ENCODE measurements at places on chromosomes 2 and 18.

DNA sequence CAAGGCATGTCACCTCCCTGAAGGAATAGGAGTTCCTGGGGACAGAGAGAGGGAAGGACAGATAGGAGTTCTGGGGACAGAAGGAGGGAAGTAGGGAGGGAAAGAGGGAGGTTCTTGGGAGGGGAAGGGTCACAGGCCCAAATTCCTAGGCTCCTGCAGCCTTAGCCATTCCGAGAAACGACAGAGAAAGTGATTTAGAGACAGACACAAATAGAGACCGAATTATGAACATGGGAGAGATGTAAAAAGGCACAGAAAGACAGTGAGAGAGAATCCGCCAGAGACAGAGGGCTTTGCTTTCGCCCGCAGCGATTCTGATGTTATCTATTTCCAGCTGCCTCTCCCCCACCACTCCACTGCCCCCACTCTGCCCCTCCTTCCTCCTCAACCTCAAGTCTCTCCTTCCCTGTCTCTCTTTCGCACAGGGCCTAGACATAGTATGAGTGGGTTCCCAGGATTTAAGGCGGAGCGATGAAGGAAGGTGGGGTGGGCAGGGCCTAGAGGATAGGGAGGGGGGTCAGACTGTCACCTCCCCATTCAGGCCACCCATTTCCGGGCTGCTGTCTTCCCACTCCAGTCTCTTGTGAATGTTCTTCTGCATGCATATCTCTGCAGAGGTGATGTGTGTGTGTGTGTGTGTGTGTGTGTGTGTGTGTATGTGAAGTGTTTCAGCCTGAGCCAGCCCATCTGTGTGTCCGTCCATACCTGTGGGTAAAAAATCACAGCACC is 3.3 kb upstream of the WNT6 start:
- DNase-seq: no peak

DNA sequence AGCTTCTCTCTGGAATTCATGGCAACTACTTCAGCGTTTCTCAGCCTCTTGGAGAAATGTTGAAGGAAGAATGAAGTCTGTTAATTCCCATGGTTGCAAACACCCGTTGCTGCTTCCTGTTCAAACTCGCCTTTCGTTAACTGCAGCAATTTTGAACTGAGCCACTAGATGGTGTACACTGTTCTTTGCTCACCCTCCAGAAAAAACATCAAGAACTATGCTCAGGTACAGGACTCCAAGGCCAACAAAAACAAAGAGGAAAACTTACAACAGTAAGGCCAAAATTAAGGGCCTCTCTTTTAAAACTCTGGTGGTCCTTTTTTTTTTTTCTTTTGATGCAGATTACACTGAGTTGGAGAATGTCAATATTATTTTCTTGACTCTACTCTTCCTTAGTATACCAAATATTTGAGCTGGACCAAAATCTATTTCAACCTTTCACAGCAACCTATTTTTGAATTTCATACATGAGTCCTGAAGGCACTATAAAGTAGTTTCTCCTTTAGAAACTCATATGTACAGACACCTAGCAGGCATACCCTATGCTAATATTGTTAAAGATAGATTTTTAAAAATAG is 58.2 kb downstream of the KLHL14 start:
- no peak for DNase-seq

GRCh38 chr2:62663920-62664795 is 41.4 kb upstream of the EHBP1 start:
- DNase-seq: no peak

GRCh38 chr2:129793431-129793902 is 186.0 kb upstream of the RAB6C start:
- no peak for DNase-seq

GRCh38 chr2:200025717-200026116 is 70.3 kb downstream of the MAIP1 start:
- DNase-seq: no peak

DNA sequence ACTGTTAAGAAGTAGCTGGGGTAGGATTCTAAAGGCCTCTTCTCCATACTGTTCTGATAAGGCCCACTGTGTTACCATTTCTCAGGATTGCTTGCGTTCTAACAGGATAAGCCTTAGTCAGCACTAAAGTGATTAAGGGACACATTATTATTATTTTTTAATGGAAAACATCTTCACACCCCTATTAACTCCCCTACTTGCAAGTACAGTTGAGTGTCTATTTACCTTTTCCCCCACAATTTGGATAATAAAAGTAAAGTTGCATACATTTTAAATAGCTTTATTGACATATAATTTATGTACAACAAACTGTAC is 9.0 kb downstream of the REL start:
- no peak for DNase-seq

Data from T-helper 2 cell (primary cell).